Heart left ventricle (tissue), 16 donors: ENCODE measurements at places on chromosomes 5 and 9. TPM values are rescaled to one million over a fixed set of nuclear protein-coding genes. Genes with fewer than 3 reads are reported as not detected.

GRCh38 chr9:15135164-15135792, 171.7 kb downstream of the TTC39B start:
- no peaks in the 10 kb centered on the region for H3K4me1 ChIP-seq
- no peaks in the 10 kb centered on the region for H3K27me3 ChIP-seq
- H3K4me3 ChIP-seq, result no peak overlapping the region
- no peaks in the 10 kb centered on the region for H3K36me3 ChIP-seq

- no peaks in the 10 kb centered on the region for H3K4me1 ChIP-seq
- no peaks in the 10 kb centered on the region for H3K36me3 ChIP-seq
- DNase-seq, result no peak
- no peak overlapping the region for H3K4me3 ChIP-seq
These were observed 66.1 kb downstream of the GALNT12 start for GRCh38 chr9:98873526-98873925.

DNA sequence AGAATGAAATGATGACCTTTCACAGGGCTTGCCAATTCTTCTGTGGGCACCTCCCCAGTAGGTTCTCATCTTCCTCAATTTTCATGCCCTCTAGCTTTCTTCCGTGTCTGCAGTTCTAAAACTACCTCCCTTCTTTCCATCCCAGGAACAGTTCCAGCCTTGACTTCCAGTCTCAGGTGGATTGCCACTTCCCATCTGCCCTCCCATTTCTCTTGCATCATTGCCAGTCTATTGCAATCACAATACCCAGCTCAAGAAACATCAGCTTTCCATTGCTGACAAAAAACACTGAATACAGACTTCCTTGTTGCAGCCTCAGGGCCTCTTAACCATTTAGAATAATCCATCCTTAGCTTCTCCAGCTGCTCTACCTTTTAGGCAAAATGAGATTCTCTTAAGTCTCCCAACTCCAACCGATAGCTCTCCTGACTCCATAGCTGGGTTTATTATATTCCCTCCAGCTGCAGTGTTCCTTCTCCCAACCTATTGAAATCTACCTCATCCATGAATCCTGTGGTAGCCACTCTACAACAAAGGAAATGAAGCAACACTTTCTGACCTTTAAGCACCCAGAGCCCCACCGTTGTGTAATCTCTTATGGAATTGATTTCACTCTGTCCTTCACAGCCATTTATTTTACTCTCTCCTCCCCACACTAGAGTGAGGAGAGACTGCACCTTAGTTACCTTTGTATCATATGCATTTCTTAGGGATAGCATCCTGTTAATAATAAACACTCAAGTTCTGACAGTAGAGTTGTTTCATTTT, 75.6 kb upstream of the PCA3 start:
- H3K27me3 ChIP-seq, result peaks cover 35% of the 10 kb centered on the region
- H3K4me1 ChIP-seq, result peaks cover 30% of the 10 kb centered on the region
- H3K4me3 ChIP-seq, result no peak overlapping the region
- H3K36me3 ChIP-seq, result no peaks in the 10 kb centered on the region

GRCh38 chr9:87668722-87669121, 57.2 kb upstream of the CTSL start:
- H3K27me3 ChIP-seq, result no peaks in the 10 kb centered on the region
- H3K4me1 ChIP-seq, result no peaks in the 10 kb centered on the region
- H3K4me3 ChIP-seq, result no peak overlapping the region
- H3K27ac ChIP-seq, result no peak overlapping the region

DNA sequence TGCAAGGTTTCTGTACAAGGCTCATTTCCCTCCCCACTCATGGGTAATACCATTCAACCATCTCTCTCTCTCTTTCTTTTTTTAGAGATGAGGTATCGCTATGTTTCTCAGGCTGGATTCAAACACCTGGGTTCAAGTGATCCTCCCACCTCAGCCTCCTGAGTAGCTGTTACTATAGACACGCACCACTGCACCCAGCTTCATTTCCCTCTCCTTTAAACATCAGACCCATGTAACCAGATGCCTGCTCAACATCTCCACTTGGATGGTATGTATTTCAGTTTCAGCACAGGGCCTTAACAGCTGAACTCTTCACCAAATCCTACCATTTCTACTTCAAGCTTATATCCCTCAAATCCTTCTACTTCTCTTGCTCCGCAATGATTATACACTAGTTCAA, 117.4 kb downstream of the SSBP2 start:
- H3K4me1 ChIP-seq, result no peaks in the 10 kb centered on the region
- DNase-seq, result no peak
- peaks cover 16% of the 10 kb centered on the region for H3K36me3 ChIP-seq
- H3K27me3 ChIP-seq, result no peaks in the 10 kb centered on the region
- H3K4me3 ChIP-seq, result no peak overlapping the region

DNA sequence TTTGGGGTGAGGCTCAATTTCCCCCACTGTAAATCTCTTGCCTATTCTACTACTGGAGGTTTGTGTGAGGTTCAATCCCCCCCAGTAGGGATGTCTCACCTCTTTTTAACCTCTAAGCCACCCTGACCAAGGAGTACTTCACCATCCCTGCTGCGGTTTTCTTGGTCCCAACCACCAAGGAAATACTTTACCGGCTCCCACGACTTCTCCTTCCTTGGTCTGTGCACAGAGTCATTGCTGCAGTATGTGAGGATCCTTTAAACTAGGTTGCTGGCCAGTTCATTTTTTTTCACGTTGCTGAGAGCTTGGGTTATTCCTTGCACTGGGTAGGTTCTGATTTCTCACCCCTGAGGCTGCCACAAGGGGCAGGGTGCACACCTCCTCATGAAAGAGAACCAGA, 22.5 kb upstream of the HMGCS1 start:
- no peak overlapping the region for H3K27ac ChIP-seq
- H3K36me3 ChIP-seq, result no peaks in the 10 kb centered on the region
- no peaks in the 10 kb centered on the region for H3K27me3 ChIP-seq
- DNase-seq, result no peak

The HRCT1 gene
- 4.4 TPM for total RNA-seq

- H3K4me1 ChIP-seq, result peaks cover 10% of the 10 kb centered on the region
- H3K36me3 ChIP-seq, result no peaks in the 10 kb centered on the region
- no peaks in the 10 kb centered on the region for H3K27me3 ChIP-seq
- H3K4me3 ChIP-seq, result no peak overlapping the region
- H3K27ac ChIP-seq, result no peak overlapping the region
These were observed 62.7 kb upstream of the RXRA start for GRCh38 chr9:134263596-134263995.
